ENCODE measurements at places on chromosomes 7 and 10.

- no peak overlapping the region for H3K4me3 ChIP-seq
- no peaks in the 10 kb centered on the region for H3K36me3 ChIP-seq
- peaks cover 38% of the 10 kb centered on the region for H3K27me3 ChIP-seq
- H3K27ac ChIP-seq, result no peak overlapping the region
- no peak for DNase-seq
Observed at GRCh38 chr7:108010377-108010776, 7.4 kb upstream of the LAMB1 start.

- no peak overlapping the region for H3K27ac ChIP-seq
- H3K4me1 ChIP-seq, result no peaks in the 10 kb centered on the region
Observed at GRCh38 chr10:21318540-21319167, 206.8 kb downstream of the SKIDA1 start.

GRCh38 chr7:7693881-7694280 is 24.5 kb downstream of the RPA3 start:
- DNase-seq, result no peak
- H3K4me1 ChIP-seq, result no peaks in the 10 kb centered on the region
- no peaks in the 10 kb centered on the region for H3K27me3 ChIP-seq
- H3K4me3 ChIP-seq, result no peak overlapping the region
- H3K36me3 ChIP-seq, result peaks cover 3% of the 10 kb centered on the region

DNA sequence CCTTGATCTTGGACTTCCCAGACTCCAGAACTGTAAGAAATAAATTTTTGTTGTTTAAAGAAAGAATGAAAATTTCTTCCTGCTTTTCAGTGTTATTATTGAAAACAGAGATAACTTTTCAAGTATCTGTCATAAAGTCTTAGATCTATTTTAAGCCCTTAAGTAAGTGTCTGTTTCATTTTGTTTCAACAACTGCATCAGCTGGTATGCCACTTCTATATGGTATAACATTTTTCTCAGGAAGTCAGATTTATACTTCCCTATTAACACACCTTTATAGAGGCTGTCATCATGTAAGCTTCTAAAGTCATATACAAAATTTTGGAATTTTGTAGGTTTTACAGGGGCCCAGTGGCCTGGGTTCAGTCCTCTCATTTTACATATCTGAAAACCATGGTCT is 24.4 kb downstream of the RALA start:
- no peak overlapping the region for H3K27ac ChIP-seq
- no peak for DNase-seq
- peaks cover 8% of the 10 kb centered on the region for H3K4me1 ChIP-seq

GRCh38 chr7:129612112-129613015 is 844 bp downstream of the NRF1 start:
- H3K27me3 ChIP-seq, result no peaks in the 10 kb centered on the region
- H3K27ac ChIP-seq, result peak overlapping the region; percentile 94
- H3K36me3 ChIP-seq, result peaks cover 21% of the 10 kb centered on the region
- peaks cover 59% of the 10 kb centered on the region for H3K4me1 ChIP-seq
- peak; percentile 28 for DNase-seq

DNA sequence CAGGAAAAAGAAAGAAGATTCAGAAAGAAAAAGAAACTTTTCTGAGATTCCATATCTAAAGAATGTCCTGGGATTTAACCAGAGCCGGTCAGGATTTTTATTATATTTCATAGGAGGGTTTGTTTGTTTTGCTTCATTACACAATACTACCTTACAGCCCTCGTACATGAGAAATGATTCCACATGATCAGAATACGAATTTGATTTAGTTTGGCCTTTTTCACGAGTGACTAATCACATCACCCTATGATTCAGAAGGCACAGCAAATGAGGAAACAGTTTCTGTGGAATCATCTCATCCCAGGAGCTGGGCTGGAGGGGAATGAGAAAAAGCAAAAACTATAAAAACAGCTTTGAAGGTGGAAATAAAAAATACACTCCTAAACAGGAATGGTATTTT is 54.7 kb upstream of the VWC2 start:
- H3K36me3 ChIP-seq, result no peaks in the 10 kb centered on the region
- H3K4me1 ChIP-seq, result no peaks in the 10 kb centered on the region
- H3K27ac ChIP-seq, result no peak overlapping the region
- no peak overlapping the region for H3K4me3 ChIP-seq
- no peak for DNase-seq

- no peak overlapping the region for H3K27ac ChIP-seq
- H3K27me3 ChIP-seq, result peaks cover 3% of the 10 kb centered on the region
- H3K4me1 ChIP-seq, result no peaks in the 10 kb centered on the region
- no peaks in the 10 kb centered on the region for H3K36me3 ChIP-seq
- H3K4me3 ChIP-seq, result no peak overlapping the region
- peak; percentile 54 for DNase-seq
Observed at GRCh38 chr7:106166651-106167342, 54.7 kb upstream of the SYPL1 start.

GRCh38 chr7:90242369-90243168 is 2.4 kb upstream of the CFAP69 start:
- H3K4me1 ChIP-seq, result peaks cover 29% of the 10 kb centered on the region
- no peak for DNase-seq
- H3K27me3 ChIP-seq, result peaks cover 49% of the 10 kb centered on the region
- H3K4me3 ChIP-seq, result no peak overlapping the region

DNA sequence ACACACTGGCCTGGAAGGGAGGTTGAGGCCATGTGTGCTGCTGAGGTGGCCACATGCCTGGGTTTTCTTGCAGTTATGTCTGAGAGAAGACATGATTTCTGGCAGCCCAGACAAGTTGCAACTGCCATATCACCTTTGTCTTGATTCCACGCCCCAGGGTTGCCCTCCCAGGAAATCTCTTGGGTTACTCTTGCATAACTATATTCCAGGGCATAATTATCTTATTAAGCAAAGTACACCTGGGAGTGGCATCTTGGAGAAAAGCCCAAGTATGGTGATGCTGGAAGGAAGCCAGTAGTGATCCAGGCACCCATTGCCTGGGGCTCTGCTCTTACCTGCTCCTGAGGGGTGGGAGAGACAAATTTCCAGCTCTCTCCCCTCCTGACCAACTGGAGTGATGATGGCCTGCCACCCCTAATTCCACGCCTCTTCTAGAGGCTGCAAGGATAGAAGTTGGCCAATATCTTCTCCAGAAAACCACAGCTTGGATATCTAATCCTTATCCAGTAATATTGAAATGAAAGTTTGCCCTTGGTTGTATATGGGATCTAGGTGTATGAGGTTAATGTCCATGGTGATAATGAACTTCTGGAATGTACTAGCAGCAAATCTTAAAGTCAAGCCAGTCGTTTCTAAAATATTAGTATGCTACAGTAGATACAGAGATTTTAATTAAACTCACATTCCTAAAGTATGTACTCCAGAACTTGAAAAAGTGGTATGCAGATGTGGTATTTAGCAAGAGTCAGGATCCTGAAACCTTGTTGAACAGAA is 5.0 kb downstream of the AKR1B10 start:
- no peak overlapping the region for H3K27ac ChIP-seq
- DNase-seq, result no peak
- H3K27me3 ChIP-seq, result peaks cover 13% of the 10 kb centered on the region
- H3K4me1 ChIP-seq, result no peaks in the 10 kb centered on the region
- no peak overlapping the region for H3K4me3 ChIP-seq

DNA sequence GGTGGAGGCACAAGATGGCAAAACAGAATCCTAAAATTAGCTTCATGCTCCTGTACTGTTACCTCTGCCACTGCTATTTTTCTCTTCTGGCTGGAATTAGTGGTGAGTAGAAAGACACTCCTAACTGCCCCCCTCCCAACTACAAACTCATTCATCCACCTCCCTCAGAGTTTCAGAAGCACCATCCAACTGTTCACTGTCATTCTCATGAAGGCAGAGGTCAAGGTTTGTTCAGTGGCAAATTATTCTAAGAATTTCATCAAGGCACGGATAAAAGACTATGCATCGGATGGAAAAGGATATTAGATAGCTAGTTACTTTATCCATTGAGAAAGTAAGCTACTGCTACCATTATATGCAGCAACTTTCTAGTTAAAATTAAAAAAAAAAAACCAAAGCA is 59.7 kb downstream of the LRGUK start:
- no peak for DNase-seq
- H3K27ac ChIP-seq, result no peak overlapping the region
- H3K4me3 ChIP-seq, result no peak overlapping the region
- H3K27me3 ChIP-seq, result peaks cover 2% of the 10 kb centered on the region
- no peaks in the 10 kb centered on the region for H3K36me3 ChIP-seq
- H3K4me1 ChIP-seq, result no peaks in the 10 kb centered on the region

GRCh38 chr10:58220769-58221451 is 46.8 kb downstream of the IPMK start:
- peaks cover 13% of the 10 kb centered on the region for H3K36me3 ChIP-seq
- no peak for DNase-seq
- no peak overlapping the region for H3K4me3 ChIP-seq
- no peak overlapping the region for H3K27ac ChIP-seq
- H3K4me1 ChIP-seq, result no peaks in the 10 kb centered on the region

- no peak overlapping the region for H3K4me3 ChIP-seq
- DNase-seq, result no peak
- no peak overlapping the region for H3K27ac ChIP-seq
- H3K4me1 ChIP-seq, result peaks cover 12% of the 10 kb centered on the region
- H3K27me3 ChIP-seq, result no peaks in the 10 kb centered on the region
- H3K36me3 ChIP-seq, result peaks cover 3% of the 10 kb centered on the region
Observed at GRCh38 chr7:92976931-92977330, 140.6 kb upstream of the CDK6 start.

GRCh38 chr7:25098096-25099046 is 26.7 kb downstream of the CYCS start:
- H3K4me3 ChIP-seq, result no peak overlapping the region
- DNase-seq, result peak; percentile 72
- H3K27ac ChIP-seq, result no peak overlapping the region
- peaks cover 10% of the 10 kb centered on the region for H3K4me1 ChIP-seq

GRCh38 chr10:15461353-15462108 is 90.4 kb upstream of the FAM171A1 start:
- DNase-seq, result no peak
- no peaks in the 10 kb centered on the region for H3K36me3 ChIP-seq
- peaks cover 13% of the 10 kb centered on the region for H3K27me3 ChIP-seq
- no peak overlapping the region for H3K27ac ChIP-seq
- no peak overlapping the region for H3K4me3 ChIP-seq
- H3K4me1 ChIP-seq, result no peaks in the 10 kb centered on the region

- peak; percentile 57 for DNase-seq
- peak overlapping the region; percentile 50 for H3K4me3 ChIP-seq
- H3K4me1 ChIP-seq, result peaks cover 24% of the 10 kb centered on the region
- H3K27ac ChIP-seq, result peak overlapping the region; percentile 13
- no peaks in the 10 kb centered on the region for H3K27me3 ChIP-seq
- peaks cover 32% of the 10 kb centered on the region for H3K36me3 ChIP-seq
Observed at GRCh38 chr10:110993024-110993693, 73.8 kb downstream of the SHOC2 start.

DNA sequence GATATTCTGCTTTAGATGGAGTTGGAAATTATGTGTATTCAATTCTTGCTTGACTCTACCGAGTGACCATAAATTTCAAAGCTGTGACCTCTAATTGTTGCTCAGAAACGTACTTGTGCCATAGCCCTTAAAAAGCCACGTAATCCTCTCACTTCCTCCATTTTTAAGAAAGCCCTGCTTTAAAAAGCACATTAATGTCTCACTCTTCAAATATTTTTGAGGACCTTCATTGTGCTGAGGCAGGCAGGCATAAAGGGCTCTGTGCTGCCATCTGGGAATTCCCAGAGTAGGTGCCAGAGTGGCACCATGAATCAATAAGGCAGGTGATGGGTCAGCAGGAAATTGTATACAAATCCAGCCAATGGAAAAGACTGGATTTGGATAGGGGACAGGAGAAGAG is 97.7 kb upstream of the FAM204A start:
- no peaks in the 10 kb centered on the region for H3K36me3 ChIP-seq
- peaks cover 42% of the 10 kb centered on the region for H3K27me3 ChIP-seq
- DNase-seq, result no peak
- H3K27ac ChIP-seq, result no peak overlapping the region
- no peak overlapping the region for H3K4me3 ChIP-seq

GRCh38 chr7:2450198-2451107 is 25.7 kb downstream of the GRIFIN start:
- H3K36me3 ChIP-seq, result no peaks in the 10 kb centered on the region
- H3K27me3 ChIP-seq, result peaks cover 7% of the 10 kb centered on the region
- no peak overlapping the region for H3K4me3 ChIP-seq
- no peak for DNase-seq
- no peak overlapping the region for H3K27ac ChIP-seq

DNA sequence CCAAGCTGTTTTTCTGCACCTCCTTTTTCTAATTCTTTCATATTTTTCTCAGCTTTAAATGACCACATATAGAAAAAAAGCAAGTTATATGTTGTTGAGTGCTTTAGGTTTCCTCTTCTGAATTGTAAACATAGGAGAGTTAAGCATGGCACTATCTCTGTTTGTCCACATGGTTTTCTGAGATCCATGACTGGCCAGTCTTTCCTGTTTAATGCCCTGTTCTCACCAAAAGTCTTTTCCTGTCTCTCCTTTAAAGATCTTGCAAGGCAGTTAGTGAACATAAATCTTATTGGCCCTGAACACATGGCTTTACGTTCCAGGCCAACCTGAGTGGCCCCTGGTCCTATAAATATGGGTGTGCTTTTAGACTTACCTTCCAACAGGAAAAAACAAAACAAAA is 19.4 kb downstream of the TRPV5 start:
- no peaks in the 10 kb centered on the region for H3K36me3 ChIP-seq
- H3K27ac ChIP-seq, result no peak overlapping the region
- DNase-seq, result no peak
- no peak overlapping the region for H3K4me3 ChIP-seq
- H3K4me1 ChIP-seq, result no peaks in the 10 kb centered on the region

- H3K27me3 ChIP-seq, result peaks cover 5% of the 10 kb centered on the region
- no peaks in the 10 kb centered on the region for H3K36me3 ChIP-seq
- H3K27ac ChIP-seq, result no peak overlapping the region
- no peak overlapping the region for H3K4me3 ChIP-seq
Observed at GRCh38 chr7:151958036-151959010, 2.1 kb downstream of the GALNTL5 start.

GRCh38 chr10:2701802-2702201 is 365.5 kb upstream of the PFKP start:
- H3K27me3 ChIP-seq, result no peaks in the 10 kb centered on the region
- no peak for DNase-seq
- no peak overlapping the region for H3K27ac ChIP-seq
- H3K4me3 ChIP-seq, result no peak overlapping the region
- no peaks in the 10 kb centered on the region for H3K36me3 ChIP-seq
- no peaks in the 10 kb centered on the region for H3K4me1 ChIP-seq

DNA sequence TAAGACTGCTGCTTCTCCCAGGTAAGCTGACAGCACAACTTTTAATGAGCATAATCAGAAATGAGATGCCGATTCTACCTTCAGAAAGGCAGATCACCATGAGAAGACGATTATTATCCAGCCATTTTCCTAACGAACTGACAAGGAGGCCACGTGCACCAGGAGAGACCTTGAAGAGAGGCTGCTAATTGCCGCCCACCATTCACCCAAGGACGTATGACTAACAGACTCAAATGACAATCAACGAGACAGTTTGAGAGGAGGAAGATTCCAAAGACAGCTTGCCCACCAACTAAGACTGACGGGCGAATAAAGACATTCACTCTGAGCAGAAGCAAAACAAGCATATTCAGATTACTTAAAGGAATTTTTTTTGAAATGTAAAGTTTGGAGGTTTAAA is 301.9 kb upstream of the TAC1 start:
- no peaks in the 10 kb centered on the region for H3K27me3 ChIP-seq
- no peaks in the 10 kb centered on the region for H3K36me3 ChIP-seq
- no peak for DNase-seq
- H3K4me1 ChIP-seq, result no peaks in the 10 kb centered on the region

GRCh38 chr7:133053321-133053891 is 28.5 kb downstream of the CHCHD3 start:
- H3K27ac ChIP-seq, result no peak overlapping the region
- H3K36me3 ChIP-seq, result peaks cover 2% of the 10 kb centered on the region
- H3K4me1 ChIP-seq, result peaks cover 4% of the 10 kb centered on the region
- H3K4me3 ChIP-seq, result no peak overlapping the region
- DNase-seq, result no peak
- no peaks in the 10 kb centered on the region for H3K27me3 ChIP-seq
